ENCODE measurements at places on chromosomes 3 and 15. TPM values are rescaled to one million over a fixed set of nuclear protein-coding genes. Genes with fewer than 3 reads are reported as not detected.

The PROS1 gene
- 5.8 TPM for total RNA-seq

The GOLGA8Q gene
- not detected for total RNA-seq

- peaks cover 60% of the 10 kb centered on the region for H3K27me3 ChIP-seq
- no peaks in the 10 kb centered on the region for H3K36me3 ChIP-seq
- no peaks in the 10 kb centered on the region for H3K4me1 ChIP-seq
- no peak overlapping the region for H3K4me3 ChIP-seq
- no peak overlapping the region for H3K27ac ChIP-seq
These were observed 7.6 kb downstream of the CX3CR1 start for GRCh38 chr3:39272191-39272590.

DNA sequence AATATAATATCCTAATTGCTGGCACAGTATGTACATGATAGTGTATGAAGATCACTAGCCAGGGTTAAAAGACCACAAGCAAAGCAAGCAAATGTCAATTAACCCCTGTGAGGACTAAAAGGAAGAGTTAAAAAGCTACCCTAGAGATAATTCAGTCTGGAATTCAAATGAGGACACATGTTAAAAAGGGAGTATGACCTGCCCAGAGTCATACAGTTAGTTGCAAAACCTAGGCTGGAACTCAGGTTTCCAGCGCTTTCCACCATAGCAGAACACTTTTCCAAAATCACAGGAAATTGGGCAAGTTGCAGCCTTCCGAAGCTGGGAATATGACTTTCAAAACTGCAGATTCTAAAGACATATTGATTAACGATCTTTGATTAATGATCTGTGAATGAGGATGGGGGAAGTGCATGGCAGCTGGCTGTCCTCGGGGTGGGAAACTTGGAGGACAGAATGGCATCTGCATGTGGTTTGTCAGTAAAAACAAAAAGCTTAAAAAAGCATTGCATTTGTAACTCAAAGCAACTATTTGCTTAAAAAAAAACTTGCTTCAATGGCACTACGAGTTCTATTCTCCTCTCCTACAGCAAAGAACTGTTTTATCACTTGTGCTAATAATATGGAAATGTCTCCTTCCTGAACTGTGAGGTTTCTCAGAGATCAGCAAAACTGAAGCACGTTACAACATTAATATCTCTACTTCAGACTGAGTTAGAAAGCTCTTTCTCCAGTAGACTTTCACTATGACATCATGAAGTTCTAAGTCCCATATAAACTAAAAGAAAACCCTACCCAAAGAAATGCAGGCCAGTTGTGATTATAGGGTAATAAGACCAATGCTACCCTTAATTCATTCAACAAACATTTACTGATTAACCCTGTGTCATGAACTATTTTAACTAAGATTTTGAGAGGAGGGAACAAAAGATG, 46.2 kb downstream of the IGSF11 start:
- peaks cover 74% of the 10 kb centered on the region for H3K27me3 ChIP-seq
- no peaks in the 10 kb centered on the region for H3K4me1 ChIP-seq
- H3K4me3 ChIP-seq: no peak overlapping the region
- DNase-seq: no peak
- no peaks in the 10 kb centered on the region for H3K36me3 ChIP-seq
- no peak overlapping the region for H3K27ac ChIP-seq

GRCh38 chr3:129645286-129645685, 38.8 kb upstream of the PLXND1 start:
- DNase-seq: no peak
- H3K27ac ChIP-seq: no peak overlapping the region
- no peaks in the 10 kb centered on the region for H3K27me3 ChIP-seq
- no peaks in the 10 kb centered on the region for H3K36me3 ChIP-seq

All from PC-3 (cell line).